Suppressor macrophage treated with lipopolysaccharide for 1 hour (primary cell): ENCODE measurements at places on chromosomes 11 and 22.
A peak's percentile ranks its signal among the peaks of the same experiment; 100 is the strongest.

- no peak for DNase-seq
These were observed 54.9 kb downstream of the SVIP start for GRCh38 chr11:22774716-22775115.

GRCh38 chr11:1005928-1006327 is 30.6 kb downstream of the MUC6 start:
- no peak for DNase-seq

DNA sequence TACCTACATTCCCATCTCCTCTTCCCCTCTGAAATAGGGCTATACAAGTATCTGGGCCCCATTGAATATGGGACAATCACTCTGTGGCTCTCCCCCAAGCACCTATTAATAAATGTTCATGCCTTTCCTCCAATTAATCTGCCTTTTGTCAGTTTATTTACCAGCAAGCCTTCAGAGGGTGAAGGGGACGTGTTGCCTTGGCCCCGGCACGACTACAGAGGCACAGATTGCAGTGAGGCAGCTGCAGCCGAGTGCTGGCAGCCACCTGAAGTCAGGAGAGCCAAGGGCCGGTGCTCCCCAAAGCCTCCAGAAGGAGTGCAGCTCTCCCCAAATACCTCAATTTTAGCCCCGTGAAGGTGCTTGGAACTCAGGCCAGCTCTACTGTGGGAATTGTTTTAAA is 580.9 kb upstream of the B3GAT1 start:
- DNase-seq, result no peak

GRCh38 chr22:27857443-27857842 is 55.9 kb upstream of the MN1 start:
- DNase-seq, result no peak

DNA sequence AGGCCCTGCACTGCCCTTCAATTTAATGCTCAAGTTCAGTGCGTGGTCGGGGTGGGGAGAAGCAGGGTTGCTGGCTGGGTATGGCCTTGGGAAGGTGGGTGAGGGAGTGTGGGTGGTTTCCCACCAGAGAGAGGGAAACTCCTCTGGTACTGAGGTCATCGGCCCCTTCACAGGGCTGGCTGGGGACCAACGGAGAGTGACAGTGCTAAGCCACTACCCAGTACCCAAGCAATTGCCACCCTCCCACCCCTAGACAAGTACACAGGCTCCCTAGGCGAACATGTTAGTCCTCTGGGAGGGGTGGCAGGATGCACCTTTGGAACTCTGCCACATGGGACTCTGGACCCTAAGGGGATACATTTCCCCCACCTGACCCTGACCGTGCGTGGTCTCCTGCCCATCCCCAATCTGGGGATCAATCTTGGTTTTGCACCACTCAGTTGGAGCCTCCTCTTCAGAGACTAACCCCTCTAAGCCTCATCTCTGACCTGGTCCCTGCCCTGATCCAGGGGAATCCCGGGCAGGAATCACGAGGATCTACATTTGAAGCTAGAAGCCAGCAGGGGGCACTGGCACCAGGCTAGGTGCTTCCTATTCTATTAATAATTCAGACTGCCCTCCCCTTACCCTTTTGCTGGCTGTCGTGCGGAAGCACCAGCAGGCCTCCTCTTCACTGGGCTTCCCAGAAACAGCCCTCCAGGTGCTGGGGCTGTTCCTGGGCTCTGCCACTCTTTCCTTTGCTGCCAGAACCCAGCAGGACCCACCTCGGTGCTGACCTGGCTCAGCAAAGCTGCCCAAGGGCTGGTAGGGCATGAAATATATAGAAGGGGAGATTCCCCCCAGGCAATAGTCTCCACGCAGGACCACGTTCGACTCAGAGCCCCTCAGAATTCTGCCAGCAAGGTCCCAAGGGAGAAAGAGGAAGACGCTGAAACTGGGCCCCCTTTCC is 377.7 kb downstream of the TENM4 start:
- DNase-seq, result peak; percentile 45

- DNase-seq, result no peak
These were observed 488.3 kb downstream of the INSC start for GRCh38 chr11:15602785-15603567.

GRCh38 chr11:47587723-47588326 is 1.3 kb downstream of the FAM180B start:
- DNase-seq, result peak; percentile 92
